Fibroblast of skin of left biceps (primary cell): ENCODE measurements at places on chromosomes 4 and X.

GRCh38 chr4:147388018-147388417 is 92.9 kb upstream of the EDNRA start:
- DNase-seq, result no peak

DNA sequence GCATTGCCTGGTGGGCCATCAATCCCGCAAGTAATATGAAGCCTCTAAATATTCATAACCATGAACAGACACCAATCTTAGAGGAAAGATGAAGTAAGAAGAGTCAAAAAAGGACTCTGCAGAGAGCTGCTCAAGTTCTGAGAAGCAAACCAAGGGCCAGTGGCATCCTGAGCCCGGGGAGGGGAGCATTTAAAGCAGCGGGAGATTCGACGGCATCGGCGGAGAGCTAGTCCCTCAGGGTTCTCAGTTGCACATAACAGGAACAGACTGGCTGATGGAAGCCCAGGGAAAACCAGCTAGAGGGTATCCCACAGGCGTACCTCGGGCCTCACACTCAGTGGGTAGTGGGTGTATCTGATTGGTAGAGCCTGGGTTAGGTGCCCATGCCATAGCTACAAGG is 4.9 kb upstream of the PNMA6E start:
- no peak for DNase-seq

DNA sequence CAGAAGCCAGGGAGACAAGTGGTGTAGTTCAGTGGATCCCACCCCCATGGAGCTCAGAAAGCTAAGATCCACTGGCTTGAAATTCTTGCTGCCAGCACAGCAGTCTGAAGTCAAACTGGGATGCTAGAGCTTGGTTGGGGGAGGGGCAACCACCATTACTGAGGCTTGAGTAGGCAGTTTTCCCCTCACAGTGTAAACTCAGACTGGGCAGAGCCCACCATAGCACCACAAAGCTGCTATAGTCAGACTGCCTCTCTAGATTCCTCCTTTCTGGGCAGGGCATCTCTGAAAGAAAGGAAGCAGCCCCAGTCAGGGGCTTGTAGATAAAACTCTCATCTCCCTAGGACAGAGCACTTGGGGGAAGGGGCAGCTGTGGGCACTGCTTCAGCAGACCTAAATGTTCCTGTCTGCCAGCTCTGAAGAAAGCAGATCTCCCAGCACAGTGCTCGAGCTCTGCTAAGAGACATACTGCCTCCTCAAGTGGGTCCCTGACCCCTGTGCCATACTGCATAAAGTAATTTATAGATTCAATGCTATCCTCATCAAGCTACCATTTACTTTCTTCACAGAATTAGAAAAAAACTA is 163.2 kb downstream of the HHIP start:
- no peak for DNase-seq

DNA sequence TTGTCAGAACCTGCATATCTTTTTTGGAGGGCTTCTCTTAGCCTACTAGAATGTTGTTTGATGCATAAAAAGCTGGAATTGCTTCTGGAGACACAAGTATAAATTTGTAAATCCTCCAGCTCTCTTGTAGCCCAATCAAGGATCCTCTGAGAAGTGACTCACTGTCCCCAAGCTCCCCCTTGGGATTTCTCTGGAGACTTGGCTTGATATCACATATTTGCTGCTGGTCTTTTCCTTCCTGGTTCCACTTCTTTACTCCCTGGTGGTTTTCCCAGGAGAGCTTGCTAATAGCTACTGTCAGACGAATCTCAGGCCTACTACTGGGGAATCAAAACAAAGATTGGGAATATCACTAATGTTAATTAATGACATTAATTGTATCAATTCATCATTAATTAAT is 173.1 kb downstream of the STK32B start:
- DNase-seq, result no peak

- DNase-seq, result peak; percentile 8
Measured at GRCh38 chr4:126627255-126627654, 1005.5 kb upstream of the INTU start.

DNA sequence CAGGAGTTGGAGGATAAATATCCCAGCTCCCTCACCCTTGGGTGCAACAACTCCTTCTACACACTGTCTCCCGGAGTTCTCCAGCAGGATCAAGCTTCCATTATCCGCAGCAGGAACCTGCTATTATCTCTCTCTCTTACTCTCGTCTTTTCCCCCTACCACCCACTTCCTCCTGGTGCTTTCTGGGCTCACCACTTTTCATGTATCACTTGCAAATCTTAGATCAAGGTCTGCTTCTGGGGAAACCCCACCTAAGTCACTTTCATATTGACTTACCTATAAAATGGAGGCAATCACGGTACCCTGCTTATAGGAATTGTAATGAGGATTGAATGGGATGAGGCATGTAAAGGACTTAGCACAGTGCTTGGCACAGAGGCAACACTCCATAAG is 589.5 kb downstream of the BCOR start:
- DNase-seq, result no peak

DNA sequence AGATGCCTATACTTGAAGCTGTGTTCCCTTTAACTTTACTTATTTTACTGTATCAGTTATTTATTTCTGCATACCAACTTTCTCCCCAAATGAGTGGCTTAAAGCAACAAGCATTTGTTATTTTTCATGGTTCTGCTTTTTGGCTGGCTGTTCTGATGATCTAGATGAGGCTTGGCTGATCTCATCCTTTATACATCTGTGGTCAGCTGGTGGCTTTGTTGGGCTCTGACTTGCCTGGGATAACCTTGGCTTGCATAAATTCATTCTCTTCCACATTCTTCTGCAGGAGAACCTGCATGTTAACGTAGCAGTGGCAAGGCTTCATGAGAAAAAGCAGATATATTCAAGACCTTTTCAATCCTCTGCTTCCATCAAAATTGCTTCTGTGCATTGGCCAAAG is 1317.6 kb downstream of the ADGRL3 start:
- DNase-seq, result no peak

- no peak for DNase-seq
Measured at GRCh38 chr4:143071351-143071750, 113.4 kb upstream of the USP38 start.

GRCh38 chr4:145183023-145183422 is 2.6 kb upstream of the OTUD4 start:
- no peak for DNase-seq

GRCh38 chr4:102783006-102783405 is 22.2 kb upstream of the MANBA start:
- DNase-seq, result no peak

- no peak for DNase-seq
Measured at GRCh38 chr4:94451051-94451694, 569 bp upstream of the PDLIM5 start.

DNA sequence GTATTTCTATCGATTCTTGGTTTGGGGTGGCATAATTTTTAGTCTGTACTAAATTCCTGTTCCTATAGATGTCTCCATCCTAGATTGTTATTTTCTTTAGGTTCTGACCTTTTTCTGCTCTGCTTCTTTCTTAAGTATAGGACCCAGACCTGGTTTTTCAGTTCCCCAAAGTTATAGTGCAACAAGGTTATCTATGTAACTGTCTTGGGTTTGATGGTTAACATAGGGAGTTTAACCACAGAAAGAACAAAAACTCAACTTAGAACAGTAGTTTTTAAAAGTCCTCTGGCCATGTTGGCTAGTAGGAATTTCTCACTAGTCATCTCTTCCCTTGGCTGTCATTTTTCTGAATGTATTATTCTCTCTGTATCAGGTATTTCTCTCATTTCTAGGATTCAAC is 38.8 kb upstream of the MAD2L1 start:
- DNase-seq, result no peak

DNA sequence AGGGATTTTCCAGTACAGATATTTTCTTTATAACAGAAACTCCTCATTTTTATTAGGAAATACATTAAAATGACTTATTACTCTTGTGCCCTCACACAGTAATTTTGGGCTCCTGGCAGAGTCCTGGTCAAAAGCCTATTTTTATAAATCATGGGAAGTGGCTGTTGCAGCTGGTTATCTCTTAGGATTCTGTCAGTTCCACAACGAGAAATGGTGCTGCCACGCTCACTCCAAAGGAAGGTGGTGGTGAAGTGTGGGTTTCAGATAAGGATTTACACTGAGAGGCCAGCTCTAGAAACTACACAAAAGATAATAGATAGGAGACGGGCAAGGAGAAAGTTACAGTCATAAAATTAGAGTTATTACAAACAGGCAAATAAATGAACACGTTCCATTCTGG is 159.2 kb upstream of the FAM241A start:
- DNase-seq, result no peak

- DNase-seq, result no peak
Measured at GRCh38 chrX:86806786-86807185, 658.5 kb downstream of the DACH2 start.

- DNase-seq, result no peak
Measured at GRCh38 chr4:62495032-62495431, 1294.9 kb downstream of the ADGRL3 start.

DNA sequence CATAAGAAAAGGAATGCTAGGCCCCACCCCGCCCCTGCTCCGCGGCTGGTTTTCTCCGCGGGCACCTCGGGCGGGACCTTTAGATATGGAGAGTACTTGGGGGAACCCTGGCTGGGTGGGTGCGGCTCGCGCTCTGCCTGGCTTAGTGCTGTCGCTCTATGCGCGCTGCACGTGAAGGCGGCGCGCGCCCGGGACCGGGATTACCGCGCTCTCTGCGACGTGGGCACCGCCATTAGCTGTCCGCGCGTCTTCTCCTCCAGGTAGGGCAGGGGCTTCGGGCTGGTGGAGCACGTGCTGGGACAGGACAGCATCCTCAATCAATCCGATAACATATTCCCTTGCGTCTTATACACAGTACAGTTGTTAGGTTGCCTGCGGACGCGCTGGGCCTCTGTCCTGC is 56.0 kb downstream of the MAGEB10 start:
- DNase-seq, result no peak

DNA sequence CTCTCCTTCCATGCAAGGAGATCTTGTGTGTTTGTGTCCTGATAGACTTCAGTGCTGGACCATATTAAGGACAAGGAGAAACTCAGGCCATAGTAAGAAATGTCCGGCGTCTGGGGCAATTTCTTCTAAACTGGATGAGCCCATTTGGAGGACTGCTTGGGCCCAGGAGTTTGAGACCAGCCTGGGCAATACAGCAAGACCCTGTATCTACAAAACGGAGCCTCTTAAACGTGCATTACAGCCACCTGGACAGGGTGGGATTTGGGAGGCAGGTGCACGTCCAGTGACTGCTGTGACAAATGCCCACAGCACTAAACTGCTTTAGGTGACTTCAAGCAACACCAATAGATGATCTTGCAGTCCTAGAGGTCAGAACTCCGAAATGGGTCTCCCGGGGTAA is 311.9 kb downstream of the DHRSX start:
- no peak for DNase-seq

DNA sequence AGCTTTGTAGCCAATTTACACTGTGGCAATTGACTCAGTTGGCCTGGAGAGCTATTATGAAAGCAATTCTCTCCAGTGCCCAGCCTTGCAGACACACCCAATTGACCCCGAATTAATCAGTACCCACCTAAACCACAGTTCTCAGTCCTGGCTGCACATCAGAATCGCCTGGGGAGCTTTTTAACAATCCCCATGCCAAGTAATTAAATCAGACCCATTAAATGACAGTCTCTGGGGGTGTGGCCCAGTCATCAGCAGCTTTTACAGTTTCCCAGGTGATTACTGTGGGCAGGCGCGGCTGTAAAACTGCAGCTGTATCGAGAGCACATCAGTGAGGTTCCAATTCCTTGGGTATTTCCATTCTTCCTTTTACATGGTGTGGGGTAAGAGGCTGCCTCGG is 460.9 kb upstream of the FAT1 start:
- no peak for DNase-seq

DNA sequence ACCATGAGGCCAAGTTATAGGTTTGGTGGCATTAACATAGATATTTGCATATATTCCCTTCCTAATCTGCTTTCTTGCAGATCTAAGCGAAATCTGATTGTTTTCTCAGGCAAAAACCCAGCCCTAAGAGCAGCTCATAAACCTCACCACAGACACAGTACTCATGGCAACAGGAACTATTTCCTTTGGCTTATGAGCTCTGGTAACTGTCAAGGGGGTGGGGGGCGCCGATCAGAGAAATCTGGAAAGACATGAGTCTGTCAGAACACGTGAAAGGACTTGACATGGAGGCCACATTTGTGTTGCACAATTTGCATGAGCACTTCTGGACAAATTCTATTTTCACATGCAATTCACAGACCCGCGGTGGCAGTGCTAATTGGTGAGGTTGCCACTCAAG is 83.7 kb downstream of the MGST2 start:
- no peak for DNase-seq

DNA sequence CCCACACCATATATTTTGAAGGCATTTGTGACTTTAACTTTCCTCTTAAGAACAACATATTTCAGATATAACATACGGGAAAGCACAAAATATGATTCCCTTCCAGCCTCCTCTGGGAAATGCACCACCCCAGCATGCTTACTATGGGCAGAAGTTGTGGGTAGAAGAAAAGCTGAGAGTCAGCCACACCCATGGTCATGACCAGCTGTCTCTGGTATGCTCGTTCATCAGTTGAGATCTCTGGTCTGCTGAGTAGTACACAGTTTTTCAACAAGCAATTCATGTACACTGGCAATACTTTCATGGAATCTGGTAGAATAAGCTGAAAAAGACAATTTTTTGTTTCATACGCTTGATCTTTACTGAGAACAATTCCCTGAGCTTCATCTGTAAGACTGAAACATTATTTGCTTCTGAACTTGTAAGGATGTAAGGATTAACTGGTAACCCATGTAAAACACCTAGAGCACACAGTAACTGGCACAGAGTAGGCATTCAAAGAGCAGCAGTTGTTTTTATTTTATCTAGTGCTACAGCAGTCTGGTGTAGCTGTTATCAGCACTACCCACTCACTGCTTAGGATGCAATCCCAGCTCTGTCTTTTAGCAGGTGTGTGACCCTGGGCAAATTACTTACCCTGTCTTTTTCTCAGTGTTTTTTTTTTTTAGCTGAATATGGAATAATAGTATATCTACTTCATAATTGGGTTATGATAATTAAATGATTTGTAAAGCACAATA is 47.6 kb downstream of the METTL14 start:
- DNase-seq, result no peak

DNA sequence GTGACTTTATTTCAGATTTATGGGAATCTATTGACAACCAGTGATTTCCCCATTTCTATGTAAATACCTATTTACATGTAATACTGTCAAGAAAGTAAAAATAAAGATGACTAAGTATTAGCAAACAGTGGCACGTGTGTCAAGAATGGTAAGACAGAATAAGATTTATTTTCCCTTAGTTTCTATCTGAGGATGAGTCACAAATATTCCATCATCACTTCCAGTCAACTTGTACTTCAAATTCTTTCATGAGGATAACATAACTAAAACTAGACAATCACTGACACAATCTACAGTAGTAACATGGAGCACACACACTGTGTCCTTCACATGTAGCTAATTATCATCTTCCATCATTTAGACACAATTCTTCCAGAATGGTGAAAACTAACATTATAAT is 625.3 kb upstream of the PCDH7 start:
- DNase-seq, result no peak
